CD4-positive, alpha-beta T cell treated with Interleukin-10 for 1 hour (primary cell): ENCODE measurements at places on chromosomes 7 and 10.

DNA sequence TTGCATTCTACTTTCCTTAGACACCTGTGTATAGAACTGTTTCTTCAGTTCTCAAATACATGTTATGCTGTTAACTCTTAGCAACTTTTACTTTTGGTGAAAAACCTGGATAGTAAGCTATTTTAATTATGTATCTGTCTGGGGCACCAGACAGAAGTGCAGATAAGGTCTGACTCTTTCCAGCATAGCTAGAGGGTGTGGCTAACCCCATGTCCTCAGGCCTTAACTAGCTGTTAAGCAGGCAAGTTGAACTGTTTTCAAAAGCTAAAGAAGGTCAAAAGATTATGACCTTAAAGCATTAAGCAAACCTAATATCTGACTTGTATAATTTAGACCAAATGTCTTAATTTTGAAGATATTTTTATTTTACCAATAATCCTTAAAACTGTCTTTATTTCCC lies 45.1 kb upstream of the INHBA start:
- DNase-seq, result no peak

- no peak for DNase-seq
Measured at GRCh38 chr7:102439963-102440795, 6.8 kb downstream of the ORAI2 start.

DNA sequence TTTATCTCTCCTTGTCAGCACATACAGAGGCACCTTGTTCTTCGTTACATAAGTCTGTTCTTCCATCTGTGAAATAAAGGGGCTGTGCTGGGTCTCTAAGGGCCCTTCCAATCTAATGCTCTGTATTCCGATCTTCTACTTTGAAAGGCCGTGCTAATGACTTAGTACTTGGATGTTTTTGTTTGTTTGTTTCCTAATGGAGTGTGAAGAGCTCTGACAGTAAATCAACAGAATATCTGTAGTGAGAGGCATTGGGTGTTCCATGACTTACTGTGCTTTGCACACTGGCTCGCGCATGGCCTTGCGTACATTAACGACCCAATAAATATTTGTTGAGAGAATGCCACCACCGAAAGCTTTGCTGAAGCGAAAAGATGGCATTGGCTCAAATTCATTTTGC lies 162.1 kb downstream of the CHN2 start:
- DNase-seq, result no peak

- DNase-seq, result peak; percentile 49
Measured at GRCh38 chr10:72087392-72087968, 871 bp downstream of the SPOCK2 start.

- DNase-seq, result no peak
Measured at GRCh38 chr7:136293272-136293671, 316.1 kb upstream of the MTPN start.

GRCh38 chr10:57049096-57049495 lies 688.0 kb upstream of the ZWINT start:
- DNase-seq, result no peak

GRCh38 chr7:129332254-129333035 lies 101.8 kb upstream of the STRIP2 start:
- DNase-seq, result no peak

GRCh38 chr7:144761493-144761892 lies 74.4 kb downstream of the TPK1 start:
- no peak for DNase-seq

- no peak for DNase-seq
Measured at GRCh38 chr7:155930061-155930460, 117.8 kb upstream of the SHH start.

DNA sequence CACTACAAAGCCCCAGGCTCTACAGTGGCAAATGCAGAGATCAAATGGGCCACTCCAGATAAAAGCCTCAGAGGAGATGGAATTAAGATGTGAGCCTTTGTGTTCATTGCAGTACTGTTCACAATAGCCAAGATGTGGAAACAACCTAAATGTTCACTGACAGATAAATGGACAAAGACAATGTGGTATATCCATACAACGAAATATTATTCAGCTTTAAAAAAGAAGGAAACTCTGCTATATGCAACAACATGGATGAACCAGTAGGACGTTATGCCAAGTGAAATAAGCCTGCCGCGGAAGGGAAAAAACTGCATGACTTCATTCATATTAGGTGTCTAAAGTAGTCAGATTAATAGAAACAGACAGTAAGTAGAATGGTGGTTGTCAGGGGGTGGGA lies 170.5 kb upstream of the TBX20 start:
- DNase-seq, result no peak

DNA sequence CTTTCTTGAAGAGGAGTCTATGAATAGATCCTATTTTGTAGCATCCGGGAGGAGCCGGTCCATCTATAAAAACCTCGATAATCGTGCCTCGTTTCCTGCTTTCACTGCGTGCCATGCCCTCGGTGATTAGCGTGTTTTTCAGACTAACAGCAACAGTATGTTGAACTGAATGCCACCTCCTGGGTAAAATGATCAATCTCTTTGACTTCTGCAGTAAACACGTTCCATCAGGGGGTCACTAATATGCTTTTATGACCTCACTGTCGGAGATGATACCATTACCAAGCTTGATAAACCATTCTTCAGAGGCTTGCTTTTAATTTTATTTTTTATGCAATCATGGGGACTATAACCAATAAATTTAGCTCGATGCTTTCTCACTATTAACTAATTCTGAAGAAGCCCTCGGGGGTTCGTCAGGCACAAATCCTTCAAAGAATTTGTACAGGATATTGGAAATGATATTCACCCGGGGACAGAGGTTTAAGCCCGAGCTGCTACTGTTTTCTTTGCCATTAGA lies 228.3 kb downstream of the ADARB2 start:
- no peak for DNase-seq

DNA sequence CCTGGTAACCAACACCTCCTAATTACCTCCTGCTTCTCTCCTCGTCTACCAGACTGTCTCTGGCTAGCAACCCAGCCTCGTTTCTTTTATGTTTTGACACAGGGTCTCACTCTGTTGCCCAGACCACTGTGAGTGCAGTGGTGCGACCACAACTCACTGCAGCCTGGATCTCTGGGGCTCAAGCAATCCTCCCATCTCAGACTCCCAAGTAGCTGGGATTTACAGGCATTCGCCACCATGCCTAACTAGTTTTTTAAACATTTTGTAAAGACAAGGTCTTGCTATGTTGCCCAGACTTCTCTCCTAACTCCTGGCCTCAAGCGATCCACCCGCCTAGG lies 10.2 kb downstream of the TNRC18 start:
- DNase-seq, result no peak

DNA sequence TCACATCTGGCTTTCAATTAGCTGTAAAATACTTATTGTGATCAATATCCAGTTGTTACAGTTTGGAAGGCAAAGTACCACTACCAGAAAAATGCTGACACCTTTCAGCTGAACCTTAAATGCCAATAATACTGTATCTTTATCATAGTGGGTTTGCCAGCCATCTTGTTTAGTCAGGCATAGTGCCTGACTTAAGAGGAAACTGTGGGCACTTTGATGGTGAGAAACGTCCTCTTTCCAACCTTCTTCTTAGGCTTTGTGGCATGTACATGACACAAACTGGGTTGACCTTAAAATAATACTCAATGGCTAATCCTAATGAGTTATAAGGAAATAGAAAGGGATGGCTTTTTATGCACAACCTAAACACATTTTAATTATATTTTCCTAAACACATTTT lies 52.3 kb upstream of the PRR15 start:
- no peak for DNase-seq

DNA sequence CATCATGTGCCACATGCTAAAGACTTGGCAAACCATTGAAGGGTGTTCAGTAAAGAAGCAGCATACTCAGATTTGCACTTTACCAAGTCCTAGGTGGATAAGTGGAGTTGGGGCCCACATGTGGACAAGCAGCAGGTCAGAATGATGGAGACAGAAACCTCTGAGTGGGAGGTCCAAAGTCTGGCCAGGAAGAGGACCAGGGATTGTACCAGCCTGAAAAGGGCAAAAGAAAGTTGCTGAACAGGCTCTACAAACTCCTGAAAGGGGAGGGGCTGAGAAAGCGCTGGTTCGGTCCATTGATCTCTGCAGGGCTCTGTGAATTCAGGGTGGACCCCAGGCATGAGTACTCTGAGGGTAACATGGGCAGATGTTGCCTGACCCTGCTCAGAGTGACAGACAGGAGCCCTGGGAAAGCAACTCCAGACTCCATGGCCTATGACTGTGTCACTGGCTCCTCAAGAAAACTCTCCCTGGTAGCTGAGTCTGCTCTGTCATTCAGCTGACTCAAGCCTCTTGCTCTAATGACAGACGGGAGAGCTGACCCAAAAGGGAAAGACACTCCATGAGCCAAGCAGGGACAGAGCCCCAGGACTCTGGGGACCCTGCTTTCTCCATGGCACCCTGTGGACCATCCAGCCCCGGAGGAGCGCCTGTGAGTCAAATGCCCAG lies 68.5 kb downstream of the TBXAS1 start:
- DNase-seq, result no peak

- DNase-seq, result no peak
Measured at GRCh38 chr7:35700865-35701264, 5.9 kb upstream of the HERPUD2 start.

- no peak for DNase-seq
Measured at GRCh38 chr10:101208543-101208942, 20.7 kb downstream of the LBX1 start.

DNA sequence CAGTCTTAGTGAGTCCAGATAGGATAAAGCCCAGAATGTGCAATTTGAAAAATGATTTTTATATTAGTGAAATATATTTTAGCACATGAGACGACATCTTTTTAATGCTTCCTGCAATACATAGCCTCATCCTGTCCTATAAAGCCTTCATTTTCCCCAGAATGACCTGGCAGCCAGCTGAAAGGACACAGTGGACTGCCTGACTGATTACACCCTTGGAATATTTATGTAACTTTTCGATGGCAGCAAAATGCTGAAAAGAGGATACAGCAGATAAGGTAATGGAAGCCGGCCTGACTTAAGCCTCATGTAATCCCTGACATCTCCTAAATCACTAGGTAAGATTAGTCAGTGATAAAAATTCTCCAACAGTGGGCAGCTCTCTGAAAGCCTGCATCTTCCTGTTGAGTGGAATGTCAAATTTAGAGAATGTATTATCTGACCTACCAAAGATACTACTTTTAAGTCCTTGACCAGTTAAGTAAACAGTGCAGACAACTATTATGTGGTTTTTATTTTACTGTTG lies 210.7 kb upstream of the STEAP1 start:
- no peak for DNase-seq

GRCh38 chr7:1567049-1567771 lies 2.6 kb downstream of the PSMG3 start:
- no peak for DNase-seq

DNA sequence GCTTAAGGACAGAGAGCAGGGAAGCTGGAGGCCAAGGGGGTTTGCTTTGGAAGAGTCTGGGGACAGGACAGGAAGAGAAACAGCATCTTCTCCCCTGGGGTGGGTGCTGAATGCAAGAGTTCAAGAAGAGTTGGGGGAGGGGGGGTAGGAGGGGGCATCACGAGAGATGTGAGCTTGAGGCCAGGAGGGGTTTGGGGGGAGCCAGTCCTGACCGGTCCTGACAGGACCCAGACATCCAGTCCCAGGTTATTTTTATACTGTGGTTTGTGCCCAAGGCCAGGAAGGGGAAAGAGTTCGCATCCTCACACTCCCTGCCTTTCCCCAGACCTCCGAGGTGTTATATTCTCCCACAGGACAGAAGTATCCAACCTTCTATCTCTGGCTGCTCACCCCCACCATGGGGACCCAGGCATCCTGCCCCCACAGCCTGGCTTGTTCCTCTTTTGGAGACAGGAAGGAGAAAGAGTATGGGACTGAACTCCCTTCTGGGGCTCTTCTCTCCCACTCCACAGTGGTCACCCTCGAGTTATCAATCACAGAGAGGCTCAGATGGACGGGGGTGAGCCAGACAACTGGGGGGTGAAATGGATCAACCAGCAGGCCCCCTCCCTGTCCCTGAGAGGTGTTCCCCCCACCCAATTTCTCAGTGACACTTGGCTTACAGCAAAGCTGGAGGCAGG lies 2.8 kb downstream of the TSC22D4 start:
- DNase-seq, result no peak

GRCh38 chr10:7942859-7943258 lies 111.6 kb upstream of the GATA3 start:
- DNase-seq, result no peak

GRCh38 chr7:132218876-132219275 lies 357.4 kb downstream of the PLXNA4 start:
- DNase-seq, result no peak

DNA sequence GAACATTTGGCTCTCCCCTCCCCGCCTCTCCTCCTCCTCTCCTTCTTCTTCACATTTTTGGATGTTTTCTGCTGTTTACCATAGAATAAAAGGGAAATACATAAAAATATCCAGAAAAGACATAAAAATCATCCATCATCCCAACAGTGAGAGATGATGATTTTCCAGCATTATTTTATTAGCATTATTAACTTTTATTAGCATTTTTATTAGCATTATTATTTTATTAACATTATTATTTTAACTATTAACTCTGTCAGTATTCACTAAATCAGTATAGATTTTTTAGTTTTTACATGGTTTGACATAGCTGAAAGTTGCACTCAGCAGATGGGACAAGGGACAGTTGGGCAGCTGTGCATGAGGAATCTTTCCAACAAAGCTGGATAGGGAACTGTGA lies 16.2 kb upstream of the SLC35B4 start:
- DNase-seq, result no peak

DNA sequence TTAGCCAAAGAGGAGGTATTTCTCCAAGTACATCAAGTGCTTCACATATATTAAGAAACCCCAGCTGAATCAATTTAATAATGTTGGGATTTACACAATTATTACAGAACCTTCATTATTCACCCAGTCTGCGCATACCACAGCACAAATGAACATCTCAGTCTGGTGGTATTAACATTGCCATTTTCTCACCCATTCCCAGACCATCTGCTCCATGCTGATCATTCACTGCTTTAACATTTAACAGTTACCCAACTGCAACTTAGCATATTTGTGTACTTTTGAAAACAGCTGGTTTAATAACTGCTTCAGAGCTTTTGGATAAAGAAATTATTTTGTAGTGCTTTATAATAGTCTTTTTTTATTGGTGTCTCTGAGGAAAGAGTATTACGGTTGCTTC lies 1072.1 kb downstream of the NXPH1 start:
- DNase-seq, result no peak

- DNase-seq, result no peak
Measured at GRCh38 chr7:151814400-151815009, 62.4 kb downstream of the PRKAG2 start.
